ENCODE measurements at places on chromosomes 5 and 9. TPM values are rescaled to one million over a fixed set of nuclear protein-coding genes. Genes with fewer than 3 reads are reported as not detected.

DNA sequence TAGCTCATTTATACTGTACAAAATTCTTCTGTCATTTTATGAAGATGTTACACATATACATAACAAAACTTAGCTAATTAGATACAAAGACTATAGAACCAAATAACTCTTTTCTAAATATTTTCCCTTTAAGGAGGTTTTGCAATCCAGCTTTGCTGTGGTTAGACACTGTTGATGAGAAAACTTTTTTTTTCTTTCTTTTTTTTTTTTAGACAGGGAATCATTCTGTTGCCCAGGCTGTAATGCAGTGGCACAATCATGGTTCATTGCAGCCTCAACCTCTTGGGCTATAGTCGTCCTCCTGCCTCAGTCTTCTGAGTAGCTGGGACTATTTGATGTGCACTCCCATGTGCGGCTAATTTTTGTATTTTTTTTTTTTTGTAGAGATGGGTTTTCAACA, 38.5 kb upstream of the CDKN2B start:
- H3K36me3 ChIP-seq: no peaks in the 10 kb centered on the region
- H3K27me3 ChIP-seq: no peaks in the 10 kb centered on the region
- H3K4me3 ChIP-seq: no peak overlapping the region
- peaks cover 13% of the 10 kb centered on the region for H3K4me1 ChIP-seq
- no peak overlapping the region for H3K27ac ChIP-seq

DNA sequence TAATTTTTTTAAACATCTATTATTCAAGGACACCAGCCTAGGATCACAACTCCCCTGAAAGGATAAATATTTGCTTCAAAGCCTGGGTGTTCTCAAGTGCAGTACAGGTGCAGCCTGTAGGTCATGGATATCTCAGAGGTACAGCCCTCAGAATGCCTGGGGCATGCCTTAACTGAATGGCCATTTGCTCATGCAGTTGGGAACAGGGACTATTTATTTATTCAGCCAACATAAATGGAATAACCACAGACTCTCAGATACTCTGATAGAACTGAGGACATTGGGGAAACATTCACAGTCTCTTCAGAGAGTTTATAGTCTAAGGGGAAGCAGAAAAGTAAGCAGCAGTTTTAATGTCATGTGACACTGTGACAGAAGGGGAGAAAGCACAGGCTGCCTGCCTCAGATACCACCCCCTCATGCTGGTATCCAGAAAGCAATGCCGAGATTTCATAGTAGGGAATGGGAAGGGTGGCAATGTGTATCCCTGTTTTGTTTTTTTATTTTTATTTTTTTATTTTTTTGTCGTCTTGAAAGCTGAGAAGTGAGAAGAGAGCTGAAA, 112.6 kb downstream of the MACIR start:
- no peak overlapping the region for H3K27ac ChIP-seq
- no peak overlapping the region for H3K4me3 ChIP-seq
- no peaks in the 10 kb centered on the region for H3K27me3 ChIP-seq
- no peak for DNase-seq
- H3K4me1 ChIP-seq: no peaks in the 10 kb centered on the region
- no peaks in the 10 kb centered on the region for H3K36me3 ChIP-seq

Gene FAM13B
- total RNA-seq: 7.9 TPM

Gene SH2D3C
- total RNA-seq: 5.1 TPM

DNA sequence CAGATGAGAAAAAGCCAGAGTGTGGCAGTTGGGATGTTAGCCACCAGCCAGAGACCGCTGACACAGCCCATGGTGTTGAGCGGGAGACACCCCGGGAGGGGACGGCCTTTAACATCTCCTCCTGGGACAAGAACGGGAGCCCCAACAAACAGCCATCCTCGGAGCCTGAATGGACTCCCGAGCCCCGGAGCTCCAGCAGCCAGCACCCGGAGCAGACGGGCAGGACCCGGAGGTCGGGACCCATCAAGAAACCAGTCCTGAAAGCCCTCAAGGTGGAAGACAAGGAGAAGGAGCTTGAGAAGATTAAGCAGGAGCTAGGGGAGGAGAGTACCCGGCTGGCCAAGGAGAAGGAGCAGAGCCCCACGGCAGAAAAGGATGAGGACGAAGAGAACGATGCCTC, 28.0 kb upstream of the POMT1 start:
- no peak overlapping the region for H3K27ac ChIP-seq
- H3K27me3 ChIP-seq: no peaks in the 10 kb centered on the region
- H3K4me3 ChIP-seq: no peak overlapping the region
- peaks cover 13% of the 10 kb centered on the region for H3K4me1 ChIP-seq

Gene CATSPER3
- total RNA-seq: 0.84 TPM

DNA sequence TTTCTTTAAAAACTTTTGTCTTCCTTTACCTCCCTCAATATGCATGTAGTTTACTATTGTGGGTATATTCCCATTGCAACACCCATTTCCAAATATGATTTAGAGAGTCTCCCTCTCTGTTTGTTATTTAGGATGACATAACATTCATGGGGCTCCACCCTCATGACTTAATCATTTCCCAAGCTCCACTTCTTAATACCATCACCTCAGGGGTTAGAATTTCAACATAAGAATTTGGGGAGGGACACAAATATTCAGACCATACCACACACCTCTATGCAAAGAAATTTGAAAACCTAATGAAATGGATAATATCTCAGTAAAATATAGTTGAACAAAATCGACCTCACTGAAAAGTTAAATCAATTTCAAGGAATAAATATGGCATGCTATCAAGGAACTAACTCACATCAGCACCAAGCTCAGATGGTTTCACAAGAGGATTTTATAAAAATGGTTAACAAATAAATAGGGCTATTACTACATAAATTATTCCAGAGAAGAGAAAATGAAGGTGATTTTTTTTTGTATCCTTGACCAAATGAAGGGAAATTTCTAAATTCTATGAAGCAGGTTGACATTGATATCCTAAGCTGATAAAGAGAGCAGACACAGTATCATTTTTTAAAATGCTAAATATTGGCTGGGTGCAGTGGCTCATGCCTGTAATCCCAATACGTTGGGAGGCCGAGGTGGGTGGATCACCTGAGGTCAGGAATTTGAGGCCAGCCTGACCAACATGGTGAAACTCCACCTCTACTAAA, 20.2 kb upstream of the UBTD2 start:
- no peaks in the 10 kb centered on the region for H3K27me3 ChIP-seq
- H3K4me3 ChIP-seq: no peak overlapping the region
- H3K36me3 ChIP-seq: no peaks in the 10 kb centered on the region
- no peak for DNase-seq

GRCh38 chr5:56279291-56279690, 46.2 kb upstream of the ANKRD55 start:
- no peak overlapping the region for H3K27ac ChIP-seq
- DNase-seq: no peak
- H3K36me3 ChIP-seq: no peaks in the 10 kb centered on the region
- no peaks in the 10 kb centered on the region for H3K27me3 ChIP-seq
- no peak overlapping the region for H3K4me3 ChIP-seq
- H3K4me1 ChIP-seq: no peaks in the 10 kb centered on the region

Gene TCF7
- total RNA-seq: 0.25 TPM

Gene FANCG
- total RNA-seq: 1.8 TPM

GRCh38 chr5:176542596-176543427, 5.6 kb upstream of the RNF44 start:
- peaks cover 25% of the 10 kb centered on the region for H3K4me1 ChIP-seq
- no peaks in the 10 kb centered on the region for H3K36me3 ChIP-seq
- no peak for DNase-seq
- peak overlapping the region; percentile 91 for H3K27ac ChIP-seq
- H3K4me3 ChIP-seq: peak overlapping the region; percentile 75

Gene C9orf153
- total RNA-seq: not detected

DNA sequence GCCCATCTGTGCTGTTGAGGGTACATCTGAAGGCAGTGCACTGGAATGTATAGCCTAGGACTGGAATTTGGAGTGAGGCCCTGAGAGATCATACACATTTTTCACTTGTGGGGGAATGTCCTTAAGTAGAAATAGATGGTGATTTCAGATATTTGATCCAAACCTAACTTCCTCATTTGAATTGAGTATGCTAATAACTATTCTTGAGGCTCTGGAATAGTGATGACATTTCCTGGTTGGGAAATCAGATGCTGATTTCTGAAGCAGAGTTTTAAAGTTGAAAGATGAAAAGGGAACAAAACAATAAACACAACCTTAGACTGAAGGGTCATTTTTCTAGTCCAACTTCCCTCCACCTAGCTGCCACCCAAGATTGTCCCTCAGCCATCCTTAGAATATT, 163.0 kb upstream of the CCDC152 start:
- H3K36me3 ChIP-seq: no peaks in the 10 kb centered on the region
- no peak overlapping the region for H3K4me3 ChIP-seq
- peaks cover 75% of the 10 kb centered on the region for H3K4me1 ChIP-seq
- no peak for DNase-seq

Gene CYSRT1
- total RNA-seq: not detected

DNA sequence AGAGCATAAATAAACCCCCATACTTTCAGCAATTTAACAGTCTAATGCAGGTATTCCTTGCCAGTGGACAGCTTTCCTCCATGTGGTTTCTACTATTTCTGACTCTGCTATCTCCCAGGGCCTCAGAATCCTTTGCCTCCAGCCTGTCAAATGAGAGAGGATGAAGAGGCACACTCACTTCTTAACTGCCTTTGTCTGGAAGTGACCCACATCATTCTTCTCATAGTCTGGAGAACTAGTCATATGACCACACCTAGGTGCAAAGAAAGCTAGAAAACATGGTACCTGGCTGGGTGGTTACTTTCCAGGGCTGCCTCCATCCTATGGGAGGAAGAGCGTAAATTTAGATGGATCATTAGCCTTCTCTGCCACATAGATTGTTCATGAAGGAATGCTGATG, 22.5 kb downstream of the PALM2AKAP2 start:
- H3K27me3 ChIP-seq: no peaks in the 10 kb centered on the region
- DNase-seq: no peak
- no peaks in the 10 kb centered on the region for H3K36me3 ChIP-seq

DNA sequence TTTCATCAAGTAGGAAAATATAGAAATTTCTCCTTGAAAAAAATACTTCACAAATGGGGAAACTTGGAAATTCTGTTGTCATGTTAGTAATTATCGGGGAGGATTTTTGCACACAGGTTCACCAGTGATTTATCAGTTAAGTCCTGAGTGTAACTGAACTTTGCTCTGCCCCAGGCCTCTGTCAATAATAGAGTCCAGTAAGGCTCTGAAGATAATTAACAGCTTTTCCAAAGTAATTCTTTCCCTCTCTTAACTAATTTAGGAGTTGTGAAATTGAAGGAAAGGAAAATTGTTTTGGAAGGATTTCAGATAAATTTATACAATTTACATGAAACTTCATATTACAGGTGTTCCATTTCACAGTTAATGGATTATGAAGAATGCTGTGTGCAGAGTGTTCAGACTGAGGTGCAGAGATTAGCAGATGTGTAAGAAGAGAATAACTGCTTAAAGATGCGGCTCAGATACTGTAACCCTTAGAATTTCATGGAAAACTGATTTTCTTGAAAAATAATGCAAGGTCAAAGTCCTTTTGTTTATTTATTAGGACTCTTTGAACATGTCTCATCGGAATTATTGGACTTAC, 2.9 kb upstream of the AGXT2 start:
- H3K4me3 ChIP-seq: no peak overlapping the region
- no peaks in the 10 kb centered on the region for H3K4me1 ChIP-seq
- H3K27ac ChIP-seq: no peak overlapping the region
- H3K36me3 ChIP-seq: no peaks in the 10 kb centered on the region
- DNase-seq: no peak

DNA sequence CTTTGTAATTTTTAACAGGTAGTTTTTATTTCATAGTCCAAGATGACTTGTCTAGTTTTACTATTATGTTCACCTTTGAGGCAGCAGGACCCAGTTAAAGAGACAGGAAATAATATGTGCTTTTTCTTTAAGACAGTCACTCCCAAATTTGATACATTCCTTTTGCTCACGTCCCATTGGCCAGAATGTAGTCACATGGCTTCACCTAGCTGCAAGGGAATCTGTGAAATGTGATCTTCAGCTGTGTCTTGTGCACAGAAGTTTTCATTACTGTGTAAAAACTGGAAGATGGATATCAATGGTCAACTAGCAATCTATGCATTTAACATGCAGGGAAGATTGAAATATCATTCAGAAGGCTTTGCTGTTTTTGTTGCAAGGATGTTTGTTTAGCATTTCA, 41.1 kb downstream of the XRCC4 start:
- H3K27ac ChIP-seq: no peak overlapping the region
- H3K4me1 ChIP-seq: no peaks in the 10 kb centered on the region
- no peak for DNase-seq
- no peak overlapping the region for H3K4me3 ChIP-seq

GRCh38 chr5:120568711-120569110, 104.6 kb downstream of the PRR16 start:
- H3K27me3 ChIP-seq: no peaks in the 10 kb centered on the region
- no peak overlapping the region for H3K27ac ChIP-seq
- H3K4me1 ChIP-seq: no peaks in the 10 kb centered on the region
- no peak overlapping the region for H3K4me3 ChIP-seq
- no peak for DNase-seq

Gene HAVCR1
- not detected for total RNA-seq

Gene CTXN3
- 0.22 TPM for total RNA-seq

DNA sequence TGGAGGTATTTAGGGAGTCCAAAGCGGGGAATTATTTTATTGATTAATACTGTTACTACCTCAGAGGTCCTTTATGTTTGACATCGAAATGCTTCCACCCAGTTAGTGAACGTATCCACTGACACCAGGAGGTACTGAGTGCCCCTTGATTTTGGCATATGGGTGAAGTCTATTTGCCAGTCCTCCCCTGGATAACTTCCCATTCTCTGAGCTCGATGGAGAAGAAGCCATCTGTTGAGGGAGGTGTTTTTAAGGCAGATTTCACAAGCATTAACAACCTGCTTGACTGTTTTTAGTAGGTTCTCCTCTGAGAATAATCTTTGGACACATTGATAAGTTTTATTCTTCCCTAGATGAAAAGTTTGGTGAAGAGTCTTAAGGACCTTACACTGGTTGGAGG, 165.3 kb upstream of the NREP start:
- no peaks in the 10 kb centered on the region for H3K27me3 ChIP-seq
- no peaks in the 10 kb centered on the region for H3K36me3 ChIP-seq
- no peaks in the 10 kb centered on the region for H3K4me1 ChIP-seq
- DNase-seq: no peak
- no peak overlapping the region for H3K4me3 ChIP-seq
- H3K27ac ChIP-seq: no peak overlapping the region

DNA sequence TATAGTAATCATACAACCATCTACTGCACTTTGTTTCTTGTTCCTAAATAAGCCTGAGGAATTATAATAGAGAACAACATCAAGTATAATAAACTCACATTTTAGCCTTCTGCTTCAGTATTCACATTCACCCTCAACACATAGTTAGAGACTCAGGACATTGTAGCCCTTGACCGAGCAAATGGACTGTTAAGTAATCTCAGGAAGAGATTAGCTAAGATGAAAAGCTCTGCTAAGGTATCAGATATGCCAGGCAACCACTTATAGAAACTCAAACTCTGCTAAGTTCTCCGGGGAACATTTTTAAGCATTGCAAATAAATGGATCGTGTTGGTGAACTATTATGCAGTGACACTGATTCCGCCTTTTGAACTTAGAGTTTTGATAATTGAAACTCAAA, 252.0 kb downstream of the DTWD2 start:
- no peaks in the 10 kb centered on the region for H3K4me1 ChIP-seq
- H3K4me3 ChIP-seq: no peak overlapping the region
- H3K36me3 ChIP-seq: no peaks in the 10 kb centered on the region
- H3K27ac ChIP-seq: no peak overlapping the region
- no peak for DNase-seq

- H3K36me3 ChIP-seq: no peaks in the 10 kb centered on the region
- H3K4me1 ChIP-seq: no peaks in the 10 kb centered on the region
- DNase-seq: no peak
- H3K27ac ChIP-seq: no peak overlapping the region
- no peak overlapping the region for H3K4me3 ChIP-seq
- no peaks in the 10 kb centered on the region for H3K27me3 ChIP-seq
These were observed 220.5 kb upstream of the ADRA1B start for GRCh38 chr5:159695741-159696294.

Gene PTPRD
- total RNA-seq: 2.0 TPM

All from gastrocnemius medialis (tissue), 4 donors.